Occipital lobe (tissue), 3 donors: ENCODE measurements at places on chromosomes 1 and 21.
A peak's percentile ranks its signal among the peaks of the same experiment; 100 is the strongest.

DNA sequence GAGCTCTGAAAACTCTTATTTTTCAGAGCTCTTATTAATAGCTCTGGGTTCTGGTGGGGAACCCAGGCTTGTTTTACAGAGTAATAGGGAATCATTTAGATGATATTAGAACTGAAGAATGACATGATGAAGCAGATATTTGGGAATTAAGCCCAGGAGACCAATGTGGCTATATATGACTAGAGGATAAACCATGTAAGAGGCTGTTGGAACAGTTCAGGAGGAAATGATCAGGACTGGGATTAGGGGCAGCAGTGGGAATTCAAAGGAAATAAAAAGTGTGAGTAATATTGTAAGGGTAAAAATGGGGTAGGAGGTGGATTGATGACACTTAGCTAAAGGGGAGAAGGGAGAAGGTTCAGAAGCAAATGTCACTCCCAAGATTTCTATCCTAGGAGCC is 58.6 kb downstream of the GIPC2 start:
- no peak for DNase-seq

- DNase-seq = no peak
Measured at GRCh38 chr1:20126806-20127440, 7.6 kb upstream of the PLA2G2D start.

GRCh38 chr1:238384381-238384780 is 493.7 kb upstream of the ZP4 start:
- DNase-seq = no peak

- DNase-seq = no peak
Measured at GRCh38 chr1:101444873-101445618, 208.2 kb downstream of the S1PR1 start.

GRCh38 chr1:64961923-64962322 is 4.4 kb downstream of the JAK1 start:
- DNase-seq = no peak

DNA sequence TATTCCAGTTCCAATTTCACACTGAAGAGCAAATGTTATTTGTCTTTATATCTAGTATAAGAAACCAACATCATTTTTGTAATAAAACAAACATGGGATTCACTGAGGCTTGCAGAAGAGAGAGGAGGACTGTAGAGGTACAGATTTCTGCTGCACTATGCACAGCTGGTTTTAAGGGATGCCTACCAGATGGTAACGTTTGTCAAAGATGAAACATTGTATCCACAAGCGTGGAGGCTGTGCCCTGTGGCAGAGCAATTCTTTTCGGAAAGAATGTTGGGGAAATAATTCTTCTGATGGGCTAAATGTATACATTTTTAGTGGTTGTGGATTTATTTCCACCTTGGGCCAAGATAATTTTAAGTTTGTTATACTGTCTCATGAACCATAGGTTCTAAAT is 272.4 kb downstream of the DUSP10 start:
- DNase-seq = no peak

- DNase-seq = no peak
Measured at GRCh38 chr1:235434001-235434400, 66.8 kb downstream of the TBCE start.

DNA sequence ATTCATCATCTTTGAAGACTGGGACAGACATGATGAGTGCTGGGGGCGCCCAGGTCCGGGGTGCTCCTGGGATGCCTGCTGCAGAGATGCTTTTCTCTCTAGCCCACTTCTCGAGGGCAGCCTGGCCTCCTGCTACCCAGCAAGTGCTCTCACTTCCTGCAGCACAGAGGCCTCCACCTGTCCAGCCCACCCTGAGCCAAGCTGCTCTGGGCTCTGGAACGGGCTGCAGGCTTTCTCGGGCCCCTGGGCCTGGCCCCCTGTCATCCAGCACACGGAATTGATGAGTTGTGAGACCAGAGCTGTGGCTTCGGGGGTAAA is 469.5 kb upstream of the VAMP3 start:
- no peak for DNase-seq

DNA sequence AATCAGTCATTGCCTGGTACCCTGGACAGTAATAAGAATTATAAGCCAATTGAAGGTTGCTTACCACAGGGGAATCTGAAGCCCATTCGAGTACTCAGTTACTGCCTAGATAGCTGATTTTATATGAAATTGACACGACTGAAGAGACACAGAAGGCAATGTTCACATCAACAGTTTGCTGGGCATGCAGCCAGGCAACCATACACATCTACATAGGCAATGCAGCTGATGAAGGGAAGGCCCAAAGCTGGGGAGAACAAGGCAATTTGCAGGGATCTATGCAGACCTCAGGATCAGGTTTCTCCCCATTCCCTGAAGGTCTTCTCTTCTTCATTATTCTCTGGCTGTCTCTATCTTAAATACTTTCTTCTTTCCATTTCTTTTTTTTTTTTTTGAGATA is 448.7 kb downstream of the PTBP2 start:
- no peak for DNase-seq

- DNase-seq = no peak
Measured at GRCh38 chr1:154750681-154751665, 119.1 kb downstream of the KCNN3 start.

GRCh38 chr21:41835711-41836154 is 43.4 kb downstream of the PRDM15 start:
- DNase-seq = no peak

- DNase-seq = no peak
Measured at GRCh38 chr1:65469889-65470340, 49.4 kb downstream of the LEPR start.

GRCh38 chr1:201562257-201562656 is 23.3 kb downstream of the NAV1 start:
- DNase-seq = no peak

DNA sequence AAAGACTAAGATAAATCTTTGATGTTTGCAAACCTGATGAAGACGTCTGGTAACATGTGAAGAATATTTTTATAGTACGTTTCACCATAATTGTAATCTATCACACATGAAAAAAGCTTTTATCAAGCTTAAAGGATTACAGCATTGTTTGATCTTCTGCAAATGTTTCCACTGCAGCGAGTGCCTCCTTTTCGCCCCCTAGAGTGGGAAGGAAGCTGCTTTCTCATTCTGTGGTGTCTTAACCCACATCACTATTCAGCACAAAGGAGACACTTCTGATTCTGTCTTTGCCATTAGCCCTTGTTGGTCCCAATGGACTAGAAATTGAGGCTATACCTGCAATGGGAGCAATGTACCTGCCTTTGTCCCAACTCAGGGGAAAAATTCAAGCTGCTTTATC is 46.0 kb upstream of the IL12RB2 start:
- no peak for DNase-seq

GRCh38 chr1:203636291-203636690 is 9.7 kb downstream of the ATP2B4 start:
- no peak for DNase-seq

DNA sequence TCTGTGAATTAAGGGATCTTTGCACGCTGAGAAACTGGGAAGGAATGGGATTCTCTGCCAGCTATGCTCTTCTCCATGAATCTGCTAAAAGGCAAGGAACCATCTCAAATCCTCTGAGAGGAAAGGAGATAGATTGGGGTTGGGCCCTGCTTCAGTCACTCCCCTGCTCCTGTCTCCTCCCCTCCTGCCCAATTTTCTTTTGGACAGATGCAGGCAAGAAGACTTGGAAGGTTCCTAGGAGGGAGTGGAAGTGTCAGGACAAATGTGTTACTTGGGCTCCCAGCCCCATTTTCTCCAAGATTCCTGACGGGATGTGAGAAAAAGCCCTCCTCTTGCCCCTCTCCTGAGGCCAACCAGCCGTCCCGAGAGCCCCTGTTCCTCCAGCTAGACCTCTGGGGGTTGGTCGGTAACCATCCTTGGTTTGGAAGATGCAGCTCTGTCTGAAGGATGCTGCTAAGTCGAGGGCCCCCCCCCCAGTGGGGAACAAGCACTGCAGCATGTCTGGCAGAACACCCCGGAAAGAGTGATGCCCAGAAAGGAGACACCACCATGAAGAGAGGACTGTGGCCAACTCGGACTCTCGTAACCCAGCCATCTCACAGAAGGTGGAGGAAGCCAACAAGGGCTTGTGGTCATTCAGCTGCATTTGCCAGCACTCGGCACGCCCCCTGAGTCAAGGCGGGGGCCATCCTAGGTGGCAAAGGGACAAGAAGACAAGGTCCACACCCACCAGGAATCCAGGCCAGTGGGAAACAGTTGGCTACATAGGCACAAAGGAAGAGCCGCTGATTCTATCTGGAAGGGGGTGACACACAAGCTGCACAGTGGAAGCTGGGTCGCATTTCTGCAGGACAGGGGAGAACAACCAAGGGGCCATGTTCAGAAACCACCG is 43.7 kb downstream of the CDK18 start:
- DNase-seq = no peak

GRCh38 chr1:108097018-108097417 is 103.1 kb downstream of the SLC25A24 start:
- no peak for DNase-seq

GRCh38 chr1:241213139-241213538 is 143.9 kb downstream of the RGS7 start:
- DNase-seq = no peak

- no peak for DNase-seq
Measured at GRCh38 chr1:182328591-182328990, 63.0 kb downstream of the GLUL start.

GRCh38 chr1:17645068-17645911 is 105.8 kb downstream of the ARHGEF10L start:
- DNase-seq = no peak

- DNase-seq = no peak
Measured at GRCh38 chr21:31265366-31266013, 78.6 kb downstream of the TIAM1 start.

DNA sequence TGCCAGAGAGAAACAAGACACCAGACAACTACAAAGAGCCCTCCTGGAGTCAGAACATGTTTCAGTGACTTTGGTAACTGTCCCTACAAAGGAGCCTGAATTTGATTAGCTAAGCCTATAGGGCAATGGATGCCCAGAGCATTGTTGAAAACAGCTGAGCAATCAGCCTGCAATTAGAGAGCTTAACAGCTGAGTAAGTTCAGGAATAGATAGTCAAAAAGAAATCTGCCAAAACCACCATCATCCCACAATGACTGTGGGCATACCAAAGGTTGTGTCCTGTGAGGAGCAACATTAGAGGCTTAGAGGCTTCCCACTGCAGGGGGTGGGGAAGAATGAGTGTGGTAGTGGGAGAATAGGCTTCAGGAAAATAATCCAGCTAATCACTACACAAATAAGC is 32.1 kb downstream of the SH3BP5L start:
- no peak for DNase-seq

- no peak for DNase-seq
Measured at GRCh38 chr1:221727146-221728036, 14.5 kb downstream of the DUSP10 start.

DNA sequence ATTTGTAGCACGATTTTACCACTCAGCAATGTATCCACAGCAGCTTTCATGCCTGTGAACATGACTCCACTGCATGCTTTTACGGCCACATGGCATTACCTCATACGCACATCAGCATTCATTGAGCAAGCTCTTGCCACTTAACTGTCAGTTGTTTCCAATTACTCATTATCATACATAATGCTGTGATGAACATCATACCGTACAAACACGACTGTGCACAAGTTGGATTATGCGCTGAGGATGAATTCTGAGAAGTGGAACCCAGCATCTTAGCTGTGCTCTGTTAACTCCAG is 9.6 kb downstream of the UMODL1 start:
- DNase-seq = no peak

- no peak for DNase-seq
Measured at GRCh38 chr21:15061747-15062605, 2.8 kb downstream of the NRIP1 start.

GRCh38 chr1:91864017-91864700 is 21.8 kb downstream of the TGFBR3 start:
- DNase-seq = no peak

DNA sequence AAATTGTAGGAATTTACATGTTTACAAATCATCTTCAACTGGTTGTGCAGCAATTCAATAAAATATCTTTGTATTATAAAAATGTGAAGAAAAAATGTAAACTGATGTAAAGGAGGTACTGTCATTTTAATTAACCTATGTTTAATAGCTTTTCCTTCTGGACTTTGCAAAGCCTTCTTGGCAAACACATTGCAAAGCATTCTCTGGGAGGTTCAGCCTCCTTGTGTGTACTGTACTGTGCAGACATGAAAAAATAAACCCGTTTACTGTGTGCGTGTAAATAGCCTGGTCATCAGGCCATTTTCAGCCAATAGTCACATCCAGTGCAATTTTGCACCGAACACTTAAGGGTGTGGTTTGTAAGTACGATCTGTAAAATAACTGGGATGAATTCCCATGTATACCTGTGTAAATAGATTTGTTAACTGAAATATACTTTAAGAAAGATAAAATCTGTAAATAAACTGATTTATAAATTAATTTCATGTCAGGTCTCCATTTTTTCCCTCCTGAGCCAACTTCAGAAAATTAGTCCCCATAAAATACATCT is 40.2 kb upstream of the QSOX1 start:
- no peak for DNase-seq

GRCh38 chr21:46150073-46150472 is 5.3 kb downstream of the FTCD start:
- no peak for DNase-seq

GRCh38 chr1:178057912-178058534 is 35.9 kb upstream of the RASAL2 start:
- DNase-seq = peak; percentile 68

DNA sequence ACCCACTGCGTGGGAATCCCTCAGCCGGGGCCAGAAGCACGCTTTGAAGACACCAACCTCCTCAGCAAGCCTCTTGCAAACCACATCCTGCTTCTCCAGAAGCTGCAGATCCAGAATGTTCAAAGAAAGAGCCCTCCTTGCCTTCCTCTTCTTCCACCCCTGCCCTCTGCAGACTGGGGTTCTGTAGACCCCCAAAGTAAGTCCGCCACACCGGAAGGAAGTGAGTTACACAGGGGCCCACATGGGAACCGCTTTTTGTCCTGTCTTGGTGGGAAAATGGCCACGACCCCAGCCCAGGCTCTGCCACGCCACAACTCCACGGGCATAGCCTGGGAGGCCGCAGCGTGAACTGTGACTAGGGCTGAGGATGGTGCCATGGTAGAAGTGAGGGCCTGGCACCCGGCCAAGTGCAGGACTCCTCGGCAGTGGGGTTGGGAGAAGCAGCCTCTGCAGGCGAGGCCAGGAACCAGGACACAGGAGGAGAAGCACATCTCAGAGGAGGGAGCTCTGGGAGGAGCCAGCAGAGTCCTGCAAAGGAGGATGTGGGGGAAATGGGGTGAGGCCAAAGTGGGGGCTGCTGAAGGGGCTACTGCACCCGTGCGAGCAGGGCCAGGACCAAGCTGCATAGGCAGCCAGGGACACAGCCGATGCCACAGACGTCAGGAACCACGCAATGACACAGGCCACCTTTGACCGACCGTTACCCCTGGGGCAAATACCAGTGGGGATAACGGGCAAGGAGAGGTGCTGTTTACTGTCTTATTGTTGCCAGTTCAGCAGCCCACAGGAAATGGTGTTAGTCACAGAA is 30.9 kb downstream of the PDE9A start:
- no peak for DNase-seq

DNA sequence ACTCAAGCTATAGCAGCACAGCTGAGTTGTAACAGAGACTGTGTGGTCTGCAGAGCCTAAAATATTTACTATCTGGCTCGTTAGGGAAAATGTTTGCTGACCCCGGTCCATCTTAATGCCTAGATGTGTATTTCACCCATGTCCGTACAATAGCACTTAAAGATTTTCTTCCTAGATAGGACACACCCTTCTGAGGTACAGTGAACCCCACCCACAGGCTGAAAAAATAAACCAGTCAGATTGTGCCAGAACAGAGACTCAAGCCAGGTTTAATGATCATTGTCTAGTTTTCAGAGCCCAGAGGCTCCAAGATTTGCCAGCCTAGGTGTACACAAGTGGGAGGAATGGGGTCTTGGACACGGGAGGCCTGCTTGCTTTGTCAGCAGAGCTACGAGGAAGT is 5.6 kb downstream of the AMIGO1 start:
- DNase-seq = no peak
